Pulmonary artery endothelial cell (primary cell): ENCODE measurements at places on chromosomes 6 and 20. TPM values are rescaled to one million over a fixed set of nuclear protein-coding genes. Genes with fewer than 3 reads are reported as not detected.

DNA sequence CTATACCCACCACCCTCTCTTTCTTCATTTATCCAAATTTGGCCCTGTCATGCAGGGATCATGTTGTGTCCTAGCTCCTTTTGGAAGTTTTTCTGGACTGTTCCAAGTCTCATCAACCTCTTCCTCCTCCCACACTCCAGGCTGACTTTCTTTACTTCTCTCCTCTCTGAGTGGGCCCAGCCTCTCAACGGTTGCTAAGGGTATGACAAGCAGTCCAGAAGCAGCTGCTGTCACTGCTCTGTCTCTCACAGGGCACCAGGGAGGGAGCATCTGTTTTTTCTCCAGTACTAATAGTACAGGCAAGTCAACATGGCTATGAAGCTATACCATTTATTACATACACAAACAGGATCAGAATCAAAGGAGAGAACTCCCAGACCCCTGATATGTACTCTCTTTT, 8.2 kb downstream of the NT5DC1 start:
- no peak for DNase-seq

Gene LY6G6D
- not detected in 2 replicates for total RNA-seq

DNA sequence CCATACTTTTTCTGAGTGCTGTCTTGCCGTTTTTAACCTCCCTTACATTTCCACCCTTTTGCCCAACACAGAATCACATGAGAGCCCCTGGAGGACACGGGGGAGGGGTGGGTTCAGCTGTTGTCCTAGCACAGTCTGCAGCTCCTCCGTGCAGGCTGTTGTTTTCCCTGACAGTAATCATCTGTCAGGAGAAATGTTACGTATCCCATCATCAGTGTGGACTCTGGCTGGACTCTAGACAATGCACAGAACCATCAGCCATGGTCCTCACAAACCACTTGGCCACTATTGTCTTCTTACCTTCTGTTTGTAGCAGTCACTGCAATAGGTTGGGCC, 92.1 kb downstream of the RIN2 start:
- no peak for DNase-seq

DNA sequence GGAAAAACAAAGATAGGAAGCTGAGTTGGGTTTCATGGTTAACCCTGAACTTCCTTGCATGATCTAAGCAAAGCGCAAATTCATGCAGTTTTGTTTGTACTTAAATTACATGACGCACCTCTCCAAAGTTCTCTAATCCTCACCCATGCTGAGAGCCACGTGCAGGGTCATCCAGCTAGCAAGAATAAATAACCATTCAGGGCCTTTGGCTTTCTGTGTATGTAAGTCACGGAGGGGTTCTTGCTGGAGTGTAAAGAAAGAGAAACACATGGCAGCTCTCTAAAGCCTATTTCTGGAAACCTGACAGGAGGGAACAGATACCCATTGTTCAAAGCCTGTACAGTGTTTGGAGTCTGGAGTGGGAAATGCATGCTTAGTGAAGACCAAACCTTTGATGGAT, 171.7 kb upstream of the CCN2 start:
- DNase-seq = no peak

DNA sequence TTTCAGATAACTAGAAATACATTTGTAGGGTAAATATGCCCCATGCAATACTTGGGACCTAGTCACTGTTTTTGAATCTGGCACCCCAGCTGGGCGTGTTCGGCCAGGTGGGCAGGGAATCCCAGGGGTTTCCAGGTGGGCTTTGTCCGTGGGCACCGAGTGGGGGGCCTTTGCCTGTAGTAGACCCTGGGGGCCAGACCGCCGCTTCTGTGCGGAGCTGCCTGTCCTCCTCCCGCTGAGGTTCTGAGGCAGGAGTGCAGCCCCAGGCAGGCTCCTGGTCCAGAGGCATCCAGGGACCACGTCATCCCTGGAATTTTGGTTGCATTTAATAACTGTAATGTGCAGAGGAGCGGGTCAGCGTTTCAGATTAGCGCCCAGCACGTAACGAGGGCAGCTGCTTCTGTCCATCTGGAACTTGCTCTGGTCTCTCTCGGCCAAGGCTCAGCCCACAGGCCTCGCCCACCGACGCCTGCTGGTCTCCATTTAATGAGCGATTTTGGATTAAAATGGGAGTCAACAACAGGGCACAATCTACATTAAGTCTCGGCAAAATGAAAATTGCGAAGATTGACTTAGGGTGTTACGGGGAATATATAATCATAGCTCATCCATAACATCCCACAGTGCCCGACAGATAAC, 12.8 kb downstream of the BHLHE23 start:
- no peak for DNase-seq

Gene SLC17A2
- total RNA-seq = not detected in 2 replicates

Gene VSX1
- not detected in 2 replicates for total RNA-seq

Gene MPIG6B
- total RNA-seq = not detected in 2 replicates

DNA sequence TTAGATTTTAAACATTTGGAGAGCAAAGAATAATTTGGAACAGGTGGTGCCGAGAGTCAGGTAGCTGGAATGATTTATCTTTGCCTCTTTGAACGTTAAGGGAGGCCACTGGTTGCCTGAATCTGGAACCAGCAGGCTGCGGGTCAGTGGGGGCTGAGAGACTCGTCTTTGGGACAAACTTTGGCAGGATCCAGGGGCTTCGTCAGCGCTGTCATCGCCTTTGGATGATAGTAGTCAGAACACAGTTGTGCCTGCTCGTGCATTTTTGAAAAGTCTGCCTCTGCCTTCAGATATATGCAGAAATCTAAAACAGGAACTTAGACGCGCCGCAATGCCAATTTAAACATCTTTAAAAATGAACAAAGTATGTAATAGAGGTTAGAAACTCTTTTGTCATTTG, 5.0 kb downstream of the EYA2 start:
- no peak for DNase-seq

Gene GTSF1L
- not detected in 2 replicates for total RNA-seq

GRCh38 chr20:50721881-50722281, 9.5 kb upstream of the PARD6B start:
- DNase-seq = no peak

DNA sequence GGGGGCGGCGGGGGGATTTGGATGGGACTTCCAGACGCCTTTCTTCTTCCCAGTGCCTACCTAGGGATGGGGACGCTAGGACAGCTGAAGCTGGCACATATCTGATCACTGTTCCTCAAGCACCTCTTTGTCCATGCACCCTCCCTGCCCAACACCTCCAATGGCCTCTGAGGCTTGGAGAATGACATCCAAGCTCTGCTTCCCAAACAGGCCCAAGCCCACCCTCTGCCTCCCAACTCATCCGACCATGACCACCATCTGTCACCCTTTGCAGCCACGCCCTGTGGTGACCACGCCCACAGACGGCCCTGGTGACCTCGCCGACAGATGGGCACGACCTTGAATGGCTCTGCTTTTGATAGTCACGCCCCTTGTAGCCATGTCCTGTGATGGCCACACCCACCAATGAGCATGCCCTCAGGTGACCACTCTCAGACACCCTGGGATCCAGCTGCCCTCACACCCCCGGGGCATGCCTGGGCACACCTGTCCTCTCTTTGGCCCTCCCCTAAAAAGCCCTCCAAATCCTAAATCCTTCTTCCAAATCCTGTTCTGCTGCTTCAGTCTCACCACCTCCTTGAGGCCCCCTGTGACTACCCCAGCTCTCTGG, 51.0 kb downstream of the SSR1 start:
- no peak for DNase-seq

Gene CDH26
- 0.07 and 0.14 TPM in 2 replicates for total RNA-seq

GRCh38 chr6:57102976-57103375, 13.0 kb downstream of the ZNF451 start:
- DNase-seq = no peak

GRCh38 chr20:62226707-62227590, 6.9 kb upstream of the HRH3 start:
- DNase-seq = no peak

DNA sequence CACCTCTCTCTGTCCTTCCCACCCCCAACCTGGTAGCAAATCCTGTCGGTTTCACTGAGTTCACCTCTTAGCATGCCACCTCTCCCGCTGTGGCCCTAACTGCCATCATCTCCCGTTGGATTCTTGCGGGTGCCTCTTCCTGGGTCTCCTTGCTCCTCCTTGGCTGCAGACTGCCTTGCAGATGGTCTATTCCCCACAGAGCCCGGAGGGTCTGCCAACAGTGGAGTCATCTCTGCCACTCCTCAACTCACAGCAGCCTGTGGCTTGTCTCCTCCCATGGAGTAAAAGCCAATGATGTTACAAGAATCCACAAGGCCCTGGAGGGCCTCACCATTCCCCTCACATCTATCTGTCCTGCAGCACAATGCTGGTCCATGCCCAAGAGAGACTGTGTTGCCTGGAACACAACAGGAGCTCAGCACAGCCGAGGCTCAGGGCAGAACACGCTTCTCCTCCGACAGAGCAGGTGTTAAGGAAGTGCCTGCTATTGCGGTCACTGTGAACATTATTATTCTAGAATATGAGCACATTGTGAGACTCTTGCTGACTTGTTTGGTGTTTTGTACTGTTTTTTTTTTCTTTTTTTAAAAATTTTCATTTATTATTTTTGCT, 241.8 kb upstream of the SULF2 start:
- no peak for DNase-seq

Gene FNDC1
- not detected in 2 replicates for total RNA-seq

DNA sequence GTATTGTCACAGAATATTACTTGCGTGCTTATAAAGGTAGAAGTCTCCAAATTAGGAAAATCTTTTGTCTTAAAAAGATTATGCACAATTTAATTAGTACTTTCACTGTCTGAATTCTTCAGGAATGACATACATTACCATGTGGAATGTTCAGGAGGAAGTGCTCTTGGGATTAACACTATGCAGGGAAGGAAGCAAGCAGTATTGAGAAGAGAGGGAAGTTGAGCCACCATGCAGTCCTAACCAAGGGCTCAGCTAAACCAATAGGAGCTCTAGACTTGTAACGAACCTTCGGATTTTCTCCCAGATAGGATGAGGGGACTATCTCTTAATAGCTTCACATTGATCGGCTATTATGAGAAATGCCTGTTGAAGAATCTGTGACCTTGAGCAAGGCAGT, 918.4 kb upstream of the MANEA start:
- no peak for DNase-seq

Gene TOX2
- total RNA-seq = 1.2 and 2.4 TPM in 2 replicates

GRCh38 chr6:169867751-169868191, 116.3 kb downstream of the ERMARD start:
- DNase-seq = no peak

GRCh38 chr6:120384671-120385070, 949.6 kb downstream of the TBC1D32 start:
- DNase-seq = no peak

Gene BTN1A1
- total RNA-seq = not detected in 2 replicates

GRCh38 chr20:62824476-62825332, 7.9 kb downstream of the COL9A3 start:
- DNase-seq = no peak

DNA sequence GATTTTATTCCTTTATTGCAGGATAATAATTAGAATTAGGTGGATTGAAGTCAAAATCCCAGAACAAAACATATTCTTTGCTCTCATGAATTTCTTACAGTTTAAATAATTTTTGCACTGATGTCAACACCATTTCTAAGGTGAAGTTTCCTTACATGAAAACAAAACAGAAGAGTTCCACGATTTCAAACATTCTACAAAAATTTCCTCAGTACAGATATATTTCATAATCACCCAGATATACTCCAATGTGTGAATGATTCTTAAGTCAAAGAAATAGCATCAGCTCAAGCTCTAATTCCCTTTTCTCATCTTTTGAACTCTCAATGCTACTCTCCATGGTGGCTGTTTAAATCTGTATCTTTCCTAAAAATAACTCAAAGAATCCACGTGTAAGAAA, 39.5 kb upstream of the THBS2 start:
- DNase-seq = no peak

GRCh38 chr6:95244751-95245150, 332.6 kb upstream of the MANEA start:
- DNase-seq = no peak

DNA sequence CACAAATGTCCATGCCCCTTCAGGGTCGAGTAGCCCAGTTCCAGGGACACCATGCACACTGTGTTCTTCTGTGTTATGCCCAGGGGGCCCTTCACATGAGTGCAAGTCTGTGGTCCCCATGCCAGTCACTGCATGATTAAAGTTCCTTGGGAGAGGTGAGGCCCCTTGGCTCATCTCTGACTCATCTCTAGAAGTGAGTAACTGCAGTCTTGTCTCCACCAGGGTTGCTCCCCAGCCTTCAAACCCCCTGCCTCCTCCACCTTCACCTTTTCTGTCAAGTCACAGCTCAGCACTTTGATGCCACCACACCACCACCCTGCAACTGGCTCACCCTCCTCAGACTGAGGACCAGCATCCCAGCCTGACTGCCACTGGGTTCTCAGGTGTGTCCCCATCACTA, 161.7 kb downstream of the UNC5CL start:
- DNase-seq = no peak

DNA sequence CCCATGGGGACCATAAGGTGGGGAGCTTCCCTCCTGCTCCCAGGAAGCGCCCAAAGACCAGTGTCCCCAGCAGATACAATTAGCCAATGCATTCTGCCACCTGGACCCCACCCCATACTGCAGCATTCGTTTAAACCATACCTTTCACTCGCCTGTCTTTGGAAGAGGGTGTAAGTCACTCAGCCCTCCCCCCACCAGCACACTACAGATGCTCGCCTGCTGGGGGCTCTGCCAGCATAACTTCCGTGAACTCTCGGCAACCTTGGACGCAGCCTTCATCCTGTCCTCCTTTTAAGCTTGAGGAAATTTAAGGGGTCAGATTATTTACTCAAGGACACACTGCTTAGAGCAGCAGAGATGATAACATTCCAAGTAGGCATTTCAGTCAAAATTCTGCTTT, 94.4 kb upstream of the NAA20 start:
- no peak for DNase-seq

- no peak for DNase-seq
Observed at GRCh38 chr20:56755201-56755600, 126.1 kb downstream of the TFAP2C start.

GRCh38 chr20:57371363-57371762, 19.8 kb upstream of the RBM38 start:
- no peak for DNase-seq

DNA sequence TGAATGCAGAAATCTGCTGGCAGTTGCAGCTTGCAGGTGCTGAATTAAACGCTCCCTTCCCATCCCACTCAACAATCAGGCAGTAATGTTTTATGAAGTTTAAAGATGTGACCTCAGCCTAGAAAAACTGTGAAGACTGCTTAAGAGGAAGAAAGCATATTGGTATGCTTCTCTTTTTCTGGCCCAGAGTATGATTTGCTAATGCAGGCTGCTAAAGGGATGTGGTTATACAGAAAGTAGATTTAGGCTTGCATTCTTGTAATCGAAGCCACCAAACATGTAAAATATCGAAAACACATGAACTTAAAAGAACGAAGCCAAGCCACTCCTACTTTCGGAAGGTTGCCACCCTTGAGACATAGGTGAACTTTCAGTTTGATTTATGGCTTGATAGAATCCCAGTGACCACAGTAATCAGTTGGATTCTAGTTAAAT, 40.7 kb downstream of the MAP3K5 start:
- no peak for DNase-seq
